ENCODE measurements at places on chromosomes 12 and 14.

- ATAC-seq = peak; percentile 59
Observed at GRCh38 chr12:8544295-8544694, 3.6 kb upstream of the CLEC4E start.

DNA sequence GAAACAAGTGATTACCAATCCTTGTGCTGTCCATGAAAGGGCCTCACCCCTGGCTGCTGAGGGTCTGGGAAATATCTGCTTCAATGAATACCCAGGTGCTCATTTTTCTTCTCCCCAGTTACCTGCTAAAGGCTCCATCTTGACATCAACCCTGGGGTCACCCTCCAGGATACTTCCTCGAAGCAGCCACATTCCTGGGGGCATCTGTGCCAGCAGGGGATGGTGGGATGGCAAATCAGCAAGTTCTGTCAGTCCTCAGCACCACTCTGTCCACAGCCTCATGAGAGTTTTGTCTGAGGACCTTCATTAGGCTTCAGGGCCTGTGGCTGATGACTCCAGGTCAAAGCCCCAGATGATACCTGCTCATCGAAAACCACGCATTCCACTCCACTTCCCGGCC lies 124.8 kb downstream of the ZFP36L1 start:
- ATAC-seq = no peak

DNA sequence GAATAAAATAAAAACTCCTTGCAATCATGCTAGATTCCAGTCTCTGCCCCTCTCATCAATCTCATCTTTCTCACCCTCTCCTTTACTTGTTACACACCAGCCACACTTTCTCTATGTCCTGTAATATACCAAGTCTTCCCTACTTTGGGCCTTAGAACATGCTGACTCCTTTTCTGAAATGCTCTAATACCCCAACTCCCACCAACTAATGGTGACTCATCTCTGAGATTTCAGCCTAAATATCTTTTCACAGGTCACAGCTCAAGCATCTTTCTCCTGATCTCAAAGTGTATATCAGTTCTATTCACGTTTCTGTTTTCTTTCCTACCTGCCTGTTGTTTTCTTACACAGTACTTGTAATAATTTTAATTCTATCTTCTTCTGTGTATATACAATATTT lies 378.9 kb upstream of the PRICKLE1 start:
- no peak for ATAC-seq

- ATAC-seq = no peak
Observed at GRCh38 chr14:35375558-35376025, 29.0 kb downstream of the NFKBIA start.

DNA sequence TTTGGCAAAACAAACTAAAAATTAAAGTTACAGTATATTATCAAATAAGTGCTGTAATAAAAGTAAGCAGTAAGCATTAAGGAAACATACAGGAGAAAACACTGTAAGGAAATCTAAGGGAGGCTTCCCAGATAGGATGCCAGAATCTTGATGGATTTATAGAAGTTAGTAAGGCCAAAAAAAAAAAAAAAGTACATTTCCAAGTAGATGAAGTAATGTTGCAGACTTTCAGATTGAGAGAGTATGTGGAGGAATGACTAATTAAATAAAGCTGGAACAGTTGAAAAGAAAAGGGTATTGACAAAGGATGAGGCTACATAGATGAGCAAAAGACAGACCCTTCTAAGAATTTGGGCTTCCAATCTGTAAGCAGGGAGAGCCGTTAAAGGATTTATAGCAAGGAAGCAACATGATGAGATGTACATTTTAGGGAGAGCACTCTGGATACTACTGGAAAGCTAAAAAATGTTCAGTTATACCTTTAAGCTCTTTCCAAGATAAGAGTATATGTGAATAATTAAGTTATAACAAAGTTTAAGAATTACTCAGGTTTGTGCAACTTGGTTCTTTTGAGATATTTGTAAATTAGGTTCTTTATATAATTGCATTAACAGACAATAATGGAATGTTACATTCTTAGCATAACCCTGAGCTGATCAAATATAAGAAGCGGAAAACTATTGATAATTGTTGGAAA lies 87.5 kb upstream of the MON2 start:
- no peak for ATAC-seq

DNA sequence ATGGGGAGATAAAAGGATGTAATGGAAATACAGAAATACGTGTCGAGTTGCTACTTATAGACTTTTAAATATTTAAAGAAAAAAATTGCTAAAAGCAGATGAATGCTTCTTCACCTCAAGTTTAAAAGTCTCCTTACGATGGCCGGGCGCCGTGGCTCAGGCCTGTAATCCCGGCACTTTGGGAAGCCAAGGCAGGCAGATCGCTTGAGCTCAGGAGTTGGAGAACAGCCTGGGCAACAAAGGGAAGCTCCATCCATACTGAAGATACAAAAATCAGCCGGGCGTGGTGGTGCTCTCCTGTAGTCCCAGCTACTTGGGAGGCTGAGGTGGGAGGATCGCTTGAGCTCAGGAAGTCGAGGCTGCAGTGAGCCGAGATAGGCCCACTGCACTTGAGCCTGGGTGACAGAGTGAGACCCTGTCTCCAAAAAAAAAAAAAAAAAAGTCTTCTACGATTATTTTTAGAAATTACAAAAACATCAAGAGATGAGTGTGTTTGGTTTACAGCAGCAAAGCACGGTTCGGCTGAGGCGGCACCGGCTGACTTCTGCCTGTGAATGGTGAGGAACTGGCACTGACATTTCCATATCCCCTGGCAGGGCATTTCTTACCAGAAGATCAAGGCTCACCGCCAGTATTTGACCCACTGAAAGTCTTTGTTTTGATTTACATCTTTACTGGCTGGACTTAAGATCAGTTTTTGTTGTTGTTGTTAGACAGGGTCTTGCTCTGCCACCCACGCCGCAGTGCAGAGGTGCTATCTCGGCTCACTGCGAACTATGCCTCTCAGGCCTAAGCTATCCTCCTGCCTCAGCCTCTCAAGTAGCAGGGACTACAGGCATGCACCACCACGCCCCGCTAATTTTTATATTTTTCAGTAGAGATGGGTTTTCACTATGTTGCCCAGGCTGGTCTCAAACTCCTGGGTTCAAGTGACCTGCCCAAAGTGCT lies 3.9 kb upstream of the MTA1 start:
- no peak for ATAC-seq

- peak; percentile 97 for ATAC-seq
Observed at GRCh38 chr12:106288494-106289195, 13.9 kb upstream of the TCP11L2 start.

DNA sequence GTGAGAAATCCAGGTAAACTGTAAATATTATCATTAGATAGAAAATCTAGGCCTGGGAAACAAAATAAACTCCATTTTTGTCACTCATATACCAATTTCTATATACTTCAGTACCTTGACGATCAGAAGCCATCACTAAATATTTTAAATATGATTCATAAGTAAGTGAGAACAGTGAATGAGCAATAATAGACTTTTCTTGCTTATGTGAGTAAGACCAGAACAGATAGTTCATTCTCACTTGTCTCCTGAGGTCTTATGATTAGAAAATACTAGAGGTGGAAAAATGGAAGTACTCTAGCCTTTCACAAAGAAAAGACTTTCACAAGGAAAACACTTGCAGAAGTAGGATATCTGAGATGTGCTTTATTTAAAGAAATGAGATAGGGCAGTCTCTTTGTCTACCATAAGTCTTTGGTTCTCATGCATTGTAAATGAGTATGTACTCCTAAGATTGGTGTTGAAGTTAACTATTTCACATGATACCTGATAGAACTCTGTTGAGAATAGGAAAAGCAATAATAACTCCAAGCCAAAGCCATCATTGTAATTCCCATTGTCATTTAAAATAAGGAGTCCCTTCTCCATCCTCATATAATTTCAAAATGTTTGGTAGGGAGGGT lies 10.1 kb upstream of the SMCO3 start:
- ATAC-seq = peak; percentile 81

DNA sequence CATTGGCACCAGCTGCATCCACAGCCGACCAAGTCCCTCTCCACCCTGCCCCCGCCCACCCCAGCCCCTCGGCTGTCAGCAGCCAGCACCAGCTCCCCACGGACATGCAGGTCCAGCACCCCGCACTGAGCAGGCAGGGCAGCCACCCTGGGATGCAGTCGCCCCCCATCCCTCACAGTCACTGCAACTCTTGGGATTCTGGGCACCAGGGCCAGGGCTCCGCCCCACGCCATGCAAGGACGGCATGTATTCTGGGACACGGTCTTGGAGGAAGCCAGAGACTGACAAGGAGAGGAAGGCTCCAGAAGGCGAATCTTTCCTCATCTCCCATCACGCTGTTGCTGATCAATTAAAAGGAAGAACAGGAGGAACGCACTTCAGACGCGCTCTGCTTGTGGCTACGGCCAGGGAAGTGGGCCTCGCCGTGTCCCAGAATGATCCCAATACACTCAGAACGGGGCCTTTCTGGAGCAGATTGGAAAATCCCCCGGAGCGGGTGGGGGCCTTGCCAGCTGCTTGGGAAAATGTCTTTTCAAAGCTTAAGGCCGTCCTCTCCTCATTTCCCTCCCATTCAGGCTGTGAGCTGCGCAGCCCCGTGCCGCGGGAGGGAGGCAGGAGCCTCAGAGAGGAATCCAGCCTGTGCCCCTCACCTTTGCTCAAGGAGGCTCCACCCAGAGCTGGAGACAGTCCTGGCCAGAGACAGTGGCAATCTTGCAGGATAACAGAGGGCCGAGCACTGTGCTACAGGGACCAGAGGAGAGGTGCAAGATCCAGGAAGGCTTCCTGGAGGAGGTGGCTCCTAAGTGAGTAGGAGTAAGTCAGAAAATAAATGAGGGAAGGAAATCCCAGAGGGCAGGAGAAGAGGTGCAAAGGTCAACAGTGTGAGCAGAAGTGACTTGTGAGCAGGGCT lies 54.1 kb upstream of the DIO3 start:
- ATAC-seq = no peak

GRCh38 chr12:116432314-116432750 lies 126.8 kb upstream of the MAP1LC3B2 start:
- ATAC-seq = no peak

- no peak for ATAC-seq
Observed at GRCh38 chr14:96792003-96792402, 5.2 kb upstream of the VRK1 start.
